ENCODE measurements at places on chromosomes 16 and 17.

GRCh38 chr16:2023092-2024031, 3.3 kb upstream of the NHERF2 start:
- DNase-seq: no peak

- no peak for DNase-seq
These were observed 22.3 kb downstream of the CDH11 start for GRCh38 chr16:65099607-65100006.

DNA sequence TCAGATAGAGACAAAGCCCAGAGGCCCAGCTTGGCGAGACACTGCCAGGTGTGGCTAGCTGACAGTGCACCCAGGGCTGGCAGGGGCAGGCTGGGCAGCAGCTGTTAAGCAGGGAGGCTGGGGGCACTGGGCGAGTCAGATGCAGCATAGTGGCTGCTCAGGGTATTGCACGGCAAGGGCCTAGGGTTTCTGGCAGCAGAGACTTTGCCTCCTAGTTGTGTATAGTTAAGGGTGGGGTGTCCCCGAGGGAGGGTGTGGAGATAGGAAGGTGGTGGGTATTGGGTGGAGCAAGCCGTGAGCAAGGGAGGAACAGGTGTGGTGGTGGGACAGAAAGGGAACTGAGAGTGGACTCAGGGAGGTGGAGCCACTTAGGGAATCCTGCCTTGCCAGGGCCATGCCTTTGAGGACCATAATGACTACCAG, 66.0 kb downstream of the SMPD3 start:
- DNase-seq: no peak

DNA sequence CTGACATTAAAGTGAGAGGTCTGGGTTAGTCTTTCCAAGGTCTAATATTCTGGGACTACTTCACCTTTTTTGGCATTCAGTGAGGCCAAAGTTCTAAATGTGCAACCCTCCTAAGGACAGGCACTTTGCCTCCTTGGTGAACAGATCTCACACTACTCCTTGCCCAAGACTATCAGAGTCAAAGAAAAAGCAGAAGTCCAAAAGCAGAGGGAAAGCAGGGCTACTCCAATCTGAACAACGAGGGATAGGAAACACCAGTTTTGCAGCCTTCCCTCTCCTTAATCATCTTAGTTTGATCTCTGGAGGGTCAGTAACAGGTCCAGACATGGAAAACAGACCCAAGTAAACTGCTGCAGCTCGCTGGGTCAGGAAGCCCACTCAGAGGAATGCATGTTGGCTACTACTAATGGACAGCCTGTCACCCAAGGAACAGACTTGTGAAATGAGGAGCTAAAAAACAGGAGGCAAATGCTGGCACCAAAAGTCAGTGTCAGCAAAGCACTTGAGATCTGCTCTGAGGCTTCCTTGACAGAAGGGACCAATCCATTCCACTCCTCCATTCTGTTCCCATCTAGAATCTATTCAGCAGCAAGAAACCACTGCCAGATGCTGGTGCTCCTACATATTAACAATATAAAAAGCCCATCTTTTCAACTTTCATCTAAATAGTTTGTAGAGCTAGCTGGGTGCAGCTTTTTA, 29.9 kb downstream of the DCUN1D3 start:
- no peak for DNase-seq

DNA sequence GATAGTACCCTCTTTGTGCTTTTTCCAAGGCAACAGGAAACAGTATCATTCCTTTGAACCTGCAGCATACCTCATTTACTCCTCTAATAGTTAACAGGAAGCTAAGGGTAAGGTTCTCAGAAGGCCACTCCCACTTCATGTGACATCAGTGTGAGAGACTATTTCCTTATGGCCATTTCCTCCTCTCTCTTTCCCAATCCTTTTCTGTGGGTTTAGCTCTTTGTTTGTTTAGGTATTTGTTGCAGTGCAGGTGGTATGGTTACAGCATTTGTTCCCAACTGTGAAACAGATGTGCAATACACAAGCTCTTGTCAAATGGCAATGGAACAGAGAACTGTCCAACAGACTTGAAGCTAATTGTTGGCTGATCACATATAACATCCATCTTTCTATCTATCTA, 14.7 kb downstream of the TMC5 start:
- DNase-seq: no peak

DNA sequence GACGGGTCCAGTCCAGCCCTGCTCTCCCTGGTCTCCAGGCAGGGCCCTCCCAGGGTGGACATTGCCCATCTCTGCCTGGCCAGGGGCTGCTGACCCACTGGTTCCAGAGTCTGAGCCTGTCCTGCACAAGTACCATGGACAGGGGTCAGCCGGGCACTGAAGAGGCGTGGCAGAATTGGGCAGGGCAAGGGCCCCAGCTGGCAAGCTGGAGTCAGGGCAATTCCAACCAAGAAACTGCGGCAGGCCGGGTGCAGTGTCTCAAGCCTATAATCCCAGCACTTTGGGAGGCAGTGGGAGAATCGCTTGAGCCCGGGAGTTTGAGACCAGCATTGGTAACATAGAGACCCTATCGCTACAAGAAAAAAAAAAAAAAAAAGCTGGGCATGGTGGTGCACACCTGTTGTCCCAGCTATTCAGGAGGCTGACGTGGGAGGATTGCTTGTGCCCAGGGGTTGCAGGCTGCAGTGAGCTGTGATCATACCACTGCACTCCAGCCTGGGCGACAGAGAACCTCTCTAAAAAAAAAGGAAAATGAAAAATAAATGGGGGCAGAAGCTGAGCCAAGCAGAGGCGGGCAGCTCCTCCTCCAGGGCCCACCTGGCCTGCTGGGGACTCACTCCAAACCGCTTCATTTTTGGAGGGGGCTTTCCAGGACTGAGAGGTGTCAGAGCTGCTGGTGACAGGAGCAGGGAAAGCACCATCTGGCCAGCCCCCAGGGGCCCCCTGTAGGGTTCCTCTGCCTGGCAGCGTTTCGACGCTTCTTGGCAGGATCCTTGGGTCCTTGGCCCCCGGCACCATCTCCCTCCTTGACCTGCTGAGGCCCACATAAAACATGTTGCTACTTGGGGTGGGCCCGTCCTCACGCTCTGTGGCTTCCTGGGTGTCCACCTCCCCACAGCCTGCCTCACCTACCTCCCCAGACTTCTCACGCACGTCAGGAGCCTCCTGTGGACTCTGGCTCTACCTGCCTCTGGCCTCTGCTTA, 2.9 kb upstream of the MAFG start:
- DNase-seq: no peak

GRCh38 chr17:48351911-48352332, 78.1 kb downstream of the SKAP1 start:
- no peak for DNase-seq

GRCh38 chr17:37750292-37750691, 5.4 kb upstream of the HNF1B start:
- no peak for DNase-seq

GRCh38 chr17:2215616-2216364, 87.8 kb downstream of the SMG6 start:
- no peak for DNase-seq

- no peak for DNase-seq
These were observed 352.4 kb downstream of the HAPSTR1 start for GRCh38 chr16:9443864-9444263.

DNA sequence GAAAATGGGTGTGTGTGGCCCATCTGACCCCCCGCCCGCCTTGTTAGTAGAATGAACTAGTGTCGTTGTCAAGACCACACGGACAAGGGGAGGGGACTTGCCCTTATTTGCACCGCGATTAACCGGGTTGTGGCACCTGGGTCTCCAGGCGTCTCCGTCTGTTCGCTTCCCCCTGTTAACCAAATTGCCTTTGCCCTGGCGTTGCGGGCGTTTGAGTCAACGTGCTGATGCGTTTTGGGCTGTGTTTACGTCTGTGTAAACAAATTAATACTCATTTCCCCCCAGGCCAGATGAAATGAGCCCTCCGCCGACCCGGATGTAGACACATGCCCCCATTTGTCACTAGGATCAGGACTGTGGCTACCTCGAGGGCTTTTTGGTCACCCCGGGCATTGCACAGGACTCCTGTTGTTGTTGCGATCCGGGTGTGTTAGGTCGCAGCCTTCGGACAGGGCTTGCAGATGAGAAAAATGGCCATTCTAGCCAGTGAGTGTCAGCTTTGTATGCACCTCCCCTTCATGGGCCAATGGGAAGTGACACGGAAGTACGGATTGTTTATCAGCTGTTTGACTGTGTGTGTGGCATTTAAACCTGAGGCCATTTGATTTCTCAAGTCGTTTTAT, 906 bp downstream of the RBL2 start:
- no peak for DNase-seq

DNA sequence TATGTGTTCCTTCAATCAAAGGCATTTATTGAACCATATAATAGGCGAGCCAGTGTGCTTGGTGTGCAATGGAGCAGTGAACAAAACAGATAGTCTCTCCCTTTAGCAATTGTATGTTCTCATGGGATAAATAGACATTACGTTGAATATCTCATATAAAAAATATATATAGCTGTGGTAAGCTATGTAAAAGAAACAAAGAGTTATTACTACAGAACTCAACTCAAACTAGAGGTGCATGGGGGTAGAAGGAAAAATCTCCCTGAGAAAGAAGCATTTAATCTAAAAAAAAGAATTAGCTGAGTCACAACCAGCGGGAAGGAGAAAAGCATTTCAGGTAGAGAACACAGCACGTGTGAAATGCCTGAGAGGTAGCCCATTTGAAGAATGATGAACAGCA, 919.3 kb downstream of the CDH11 start:
- DNase-seq: no peak

DNA sequence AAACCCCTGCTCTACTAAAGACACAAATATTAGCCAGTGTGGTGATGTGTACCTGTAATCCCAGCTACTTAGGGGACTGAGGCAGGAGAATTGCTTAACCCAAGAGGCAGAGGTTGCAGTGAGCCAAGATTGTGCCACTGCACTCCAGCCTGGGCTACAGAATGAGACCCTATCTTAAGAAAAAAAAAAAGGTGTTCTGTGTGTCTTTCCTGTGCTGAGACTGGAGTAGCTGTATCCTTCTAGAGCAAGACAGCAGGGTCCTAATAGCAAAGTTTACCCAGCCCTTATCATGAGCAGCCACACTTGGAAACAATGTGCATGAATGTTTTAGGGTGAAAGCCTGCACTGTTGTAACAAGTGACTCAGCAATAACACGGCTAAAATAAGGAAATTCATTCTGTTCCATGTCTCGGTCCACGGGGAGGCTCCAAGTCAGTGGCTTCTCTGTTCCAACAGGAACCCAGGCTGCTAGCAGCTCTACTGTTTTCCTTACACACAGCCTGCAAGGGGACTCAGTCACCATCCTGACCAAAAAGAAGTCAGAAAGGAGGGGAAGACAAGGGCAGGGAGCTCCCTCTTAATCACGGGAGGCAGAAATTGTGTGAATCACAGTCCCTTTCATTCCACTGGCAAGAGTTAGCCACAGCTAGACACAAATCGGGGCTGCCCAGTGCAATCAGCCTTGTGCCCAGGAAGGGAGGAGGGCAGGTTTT, 7.1 kb upstream of the SLC5A11 start:
- no peak for DNase-seq

GRCh38 chr17:33390479-33391176, 97.5 kb upstream of the ASIC2 start:
- DNase-seq: no peak

DNA sequence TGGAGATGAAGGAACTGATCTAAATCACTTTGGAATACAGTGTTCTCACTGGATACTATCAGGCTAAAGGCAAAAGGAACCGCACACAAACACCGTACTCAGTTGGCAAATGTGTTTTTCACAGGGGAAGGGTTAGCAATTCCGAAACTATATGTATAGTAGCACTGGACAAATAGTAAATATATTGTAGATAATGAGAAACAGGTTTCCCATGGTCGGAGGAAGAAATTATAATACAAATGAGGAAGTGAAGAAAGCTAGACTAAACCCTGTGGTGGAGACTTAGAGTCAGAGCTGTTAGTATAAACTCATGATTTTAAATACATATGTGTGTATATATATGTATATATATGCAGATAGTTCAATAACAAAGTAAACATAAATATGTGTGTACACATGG, 414.1 kb upstream of the SALL1 start:
- DNase-seq: no peak

- DNase-seq: no peak
These were observed 4.1 kb upstream of the TGFB1I1 start for GRCh38 chr16:31467858-31468257.

DNA sequence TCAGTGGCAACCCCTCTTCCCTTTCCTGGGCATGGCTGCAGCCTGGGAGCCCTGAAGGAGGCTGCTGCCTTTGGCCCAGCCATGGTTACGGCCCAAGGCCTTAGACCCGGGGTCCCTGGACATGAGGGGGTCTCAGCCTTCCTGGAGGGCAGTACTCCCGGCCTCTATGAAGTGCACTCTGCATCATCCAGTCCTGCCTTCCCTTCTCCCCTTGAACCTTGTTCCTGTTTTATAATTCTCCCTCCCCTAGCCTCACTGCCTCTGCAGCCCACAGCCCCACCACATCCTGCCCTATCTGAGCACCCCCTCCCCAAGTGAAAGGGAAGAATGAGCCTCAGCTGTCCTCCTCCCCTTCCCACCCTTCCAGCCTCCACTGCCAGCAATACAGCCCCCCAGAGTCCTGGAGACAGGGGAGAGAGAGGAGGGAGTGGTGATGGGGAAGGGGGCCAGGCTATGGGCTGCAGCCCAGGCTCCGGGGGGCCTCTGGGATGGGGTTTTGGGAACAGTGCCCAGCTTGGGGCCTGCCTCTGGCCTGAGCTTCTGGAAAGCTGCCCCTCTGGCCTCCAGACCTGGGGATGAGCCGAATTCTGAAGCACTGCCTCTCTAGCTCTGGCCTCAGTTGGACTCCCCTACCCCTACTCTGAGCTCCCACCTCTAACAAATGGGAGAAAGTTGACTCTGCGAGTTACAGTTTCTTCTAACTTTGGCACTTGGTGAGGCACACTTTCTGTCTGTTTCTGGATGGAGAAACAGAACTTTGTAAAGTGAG, 7.6 kb downstream of the CCR7 start:
- DNase-seq: no peak

- no peak for DNase-seq
These were observed at the start of gene ABCC1 for GRCh38 chr16:15949210-15950160. Gene ABCC1, plus strand, starts transcription at chr16:15949616. Its CDS starts 136 bp downstream, at chr16:15949752.

GRCh38 chr16:50568187-50568815, 20.1 kb downstream of the NKD1 start:
- DNase-seq: no peak

DNA sequence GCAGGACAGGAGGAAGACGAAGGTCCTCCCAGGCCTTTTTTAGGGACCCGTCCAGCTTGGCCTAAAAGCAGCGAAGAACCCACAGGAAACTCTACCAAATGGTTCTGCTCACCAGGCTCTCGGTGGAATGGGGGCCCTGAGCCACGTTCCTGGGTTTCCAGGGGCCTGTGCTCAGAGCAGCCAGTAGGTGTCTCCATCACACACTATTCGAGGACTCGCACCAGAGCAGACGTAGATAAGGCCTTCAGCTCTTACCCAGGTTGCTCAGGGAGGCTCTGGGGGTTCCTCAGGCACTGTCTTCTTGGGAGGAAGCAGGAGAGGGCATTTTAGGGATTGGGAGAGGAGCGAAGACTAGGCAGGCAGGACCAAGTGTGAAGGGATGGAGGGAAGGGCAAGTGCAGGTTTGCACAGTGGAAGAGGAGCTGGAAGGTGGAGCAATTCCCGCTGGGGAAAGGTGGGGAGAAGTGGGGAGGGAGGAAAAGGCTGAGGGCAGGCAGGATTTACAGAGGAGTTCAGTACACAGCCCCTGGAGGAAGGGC, 157.1 kb downstream of the RGS9 start:
- DNase-seq: no peak

- no peak for DNase-seq
These were observed 183.0 kb downstream of the FOXL1 start for GRCh38 chr16:86761111-86762031.

- DNase-seq: no peak
These were observed 273.2 kb downstream of the CDH8 start for GRCh38 chr16:61763013-61763412.

- DNase-seq: no peak
These were observed 88.5 kb downstream of the GSG1L start for GRCh38 chr16:27974896-27975540.

- DNase-seq: no peak
These were observed 54.3 kb downstream of the PLXDC1 start for GRCh38 chr17:39097150-39097519.

Measured in cortex of kidney (tissue), 1 donor.